ENCODE measurements at places on chromosomes 12 and 14. TPM values are rescaled to one million over a fixed set of nuclear protein-coding genes. Genes with fewer than 3 reads are reported as not detected.

The AKAP6 gene
- total RNA-seq: 0.86 TPM

The MGP gene
- total RNA-seq: 193 TPM

The RASSF9 gene
- 6.1 TPM for total RNA-seq

The GPR135 gene
- total RNA-seq: 0.69 TPM

The RABGGTA gene
- 12.2 TPM for total RNA-seq

The BATF gene
- 3.4 TPM for total RNA-seq

The PNN gene
- 11.9 TPM for total RNA-seq

The RILPL2 gene
- 4.4 TPM for total RNA-seq

The BMAL2 gene
- 29.3 TPM for total RNA-seq

The KRT74 gene
- not detected for total RNA-seq

The CLEC4C gene
- not detected for total RNA-seq

The KMT2D gene
- 33.5 TPM for total RNA-seq

The POTEM gene
- not detected for total RNA-seq

The SERPINA3 gene
- total RNA-seq: not detected

The OR6C2 gene
- not detected for total RNA-seq

The NINJ2 gene
- 2.8 TPM for total RNA-seq

The HCAR3 gene
- not detected for total RNA-seq

The CELA1 gene
- total RNA-seq: not detected

The INTS13 gene
- total RNA-seq: 27.7 TPM

The RAPGEF3 gene
- 8.3 TPM for total RNA-seq

The CIT gene
- 2.7 TPM for total RNA-seq

Measured in dermis lymphatic vessel endothelial cell (primary cell).